ENCODE measurements at places on chromosomes 5 and 9.

DNA sequence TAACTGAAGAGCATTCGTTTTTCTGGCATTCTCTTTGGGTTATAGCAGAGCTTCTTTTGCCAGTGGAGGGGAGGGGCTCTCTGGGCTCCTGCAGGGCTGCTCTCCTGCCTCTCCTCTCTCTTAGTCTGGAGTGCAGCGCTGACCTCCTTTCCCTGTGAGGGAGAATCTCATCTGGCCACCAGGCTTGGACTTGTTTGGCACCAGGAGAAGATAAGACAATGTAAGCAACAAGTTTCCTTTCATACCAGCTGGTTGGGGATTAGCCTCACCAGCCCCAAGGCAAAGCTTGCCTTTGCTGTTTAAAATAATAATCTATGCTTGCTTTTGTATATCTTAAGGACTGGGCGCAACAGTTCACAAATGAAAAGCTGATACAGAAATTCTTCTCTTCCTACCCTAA lies 196.4 kb downstream of the TLE4 start:
- DNase-seq = no peak

- DNase-seq = no peak
Measured at GRCh38 chr9:27090711-27091110, 18.3 kb upstream of the TEK start.

DNA sequence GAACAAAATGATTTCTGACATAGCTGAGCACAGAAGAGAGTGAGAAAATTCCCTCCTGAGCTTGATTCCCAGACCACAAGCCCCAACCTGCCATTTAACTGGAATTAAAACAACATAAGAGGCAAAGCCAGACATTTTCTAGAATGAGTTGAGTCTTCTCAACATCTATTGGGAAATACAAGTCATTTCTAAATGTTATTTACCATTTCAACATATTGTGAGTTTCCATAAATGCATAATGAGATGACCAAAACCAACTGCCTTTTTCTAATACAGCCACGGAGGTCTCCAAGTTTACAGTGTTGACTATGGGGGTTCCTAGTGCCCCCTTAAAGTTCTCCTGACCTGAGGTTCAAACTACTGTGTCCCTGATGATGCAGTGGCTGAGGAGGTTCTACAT lies 20.0 kb downstream of the SH3TC2 start:
- DNase-seq = no peak

DNA sequence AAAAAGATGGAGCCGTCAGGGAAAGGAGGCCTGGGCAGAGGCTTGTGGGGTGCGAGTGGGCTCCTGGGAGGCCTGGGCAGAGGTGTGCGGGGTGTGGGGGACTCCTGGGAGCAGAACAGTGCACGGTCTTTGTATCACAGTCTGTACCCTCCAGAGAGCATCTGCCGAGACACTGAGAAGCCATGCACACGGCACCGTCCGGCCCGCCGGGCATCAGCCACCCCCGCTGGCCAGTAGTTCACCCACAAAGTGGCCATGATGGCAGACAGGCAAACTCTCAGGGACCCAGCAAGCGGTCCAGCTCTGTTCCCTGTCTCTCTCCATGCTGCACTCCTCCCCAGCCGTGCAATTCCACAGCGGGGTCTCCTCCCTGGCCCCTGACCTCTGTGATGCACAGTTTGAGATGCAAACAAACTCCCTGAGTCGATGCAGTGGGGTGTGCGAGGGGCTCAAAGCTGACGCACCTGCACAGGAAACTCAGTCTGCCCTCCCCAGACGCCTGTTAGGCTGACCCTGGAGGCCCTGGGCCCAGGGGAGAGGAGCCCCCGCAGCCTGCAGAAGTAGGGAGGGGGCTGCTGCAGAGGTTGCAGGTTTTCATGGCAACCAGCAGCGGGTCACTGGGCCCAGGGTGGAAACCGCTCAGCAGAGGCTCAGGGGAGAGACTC lies 9.1 kb upstream of the GPSM1 start:
- no peak for DNase-seq

DNA sequence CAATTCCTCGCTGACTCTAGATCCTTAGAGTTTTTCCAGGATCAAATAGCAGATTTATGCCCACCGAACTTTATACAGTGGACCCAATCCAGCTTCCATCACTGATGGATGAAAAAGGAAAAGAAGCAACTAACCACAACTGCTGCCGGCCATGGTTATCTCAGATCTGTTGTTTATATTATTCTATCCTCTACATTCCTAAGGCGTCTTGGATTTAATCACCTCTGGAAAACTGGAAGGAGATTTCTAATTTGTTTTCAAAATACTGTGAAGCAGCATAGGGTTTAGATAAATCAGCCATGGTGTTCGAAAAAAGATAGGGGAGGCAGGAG lies 663 bp upstream of the ZNF366 start:
- DNase-seq = no peak

- no peak for DNase-seq
Measured at GRCh38 chr5:9641806-9642355, 11.7 kb upstream of the TAS2R1 start.

All from activated naive CD4-positive, alpha-beta T cell treated with Interleukin-2 at 50 U/mL for 16 hours (primary cell).